AG04449 (cell line): ENCODE measurements at places on chromosomes 7 and 10.

DNA sequence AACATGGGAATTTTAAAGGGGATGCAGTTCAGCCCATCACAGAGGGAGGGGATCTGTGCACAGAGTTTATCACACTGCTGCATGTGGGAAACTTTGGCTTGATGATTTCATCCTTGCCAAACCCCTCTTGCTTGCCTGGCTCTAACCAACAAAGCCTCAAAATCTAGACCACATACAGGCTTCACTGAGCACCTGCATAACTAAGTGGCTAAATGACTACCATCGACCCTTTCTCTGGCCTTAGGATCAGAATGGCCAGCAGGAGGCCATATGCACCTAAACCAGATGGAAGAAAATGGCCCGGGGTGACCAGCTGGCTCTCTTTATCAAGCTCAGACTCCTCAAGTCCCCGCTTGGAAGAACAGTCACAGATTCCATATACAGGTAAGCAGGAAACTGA lies 15.6 kb upstream of the ZNF25 start:
- no peak for DNase-seq

DNA sequence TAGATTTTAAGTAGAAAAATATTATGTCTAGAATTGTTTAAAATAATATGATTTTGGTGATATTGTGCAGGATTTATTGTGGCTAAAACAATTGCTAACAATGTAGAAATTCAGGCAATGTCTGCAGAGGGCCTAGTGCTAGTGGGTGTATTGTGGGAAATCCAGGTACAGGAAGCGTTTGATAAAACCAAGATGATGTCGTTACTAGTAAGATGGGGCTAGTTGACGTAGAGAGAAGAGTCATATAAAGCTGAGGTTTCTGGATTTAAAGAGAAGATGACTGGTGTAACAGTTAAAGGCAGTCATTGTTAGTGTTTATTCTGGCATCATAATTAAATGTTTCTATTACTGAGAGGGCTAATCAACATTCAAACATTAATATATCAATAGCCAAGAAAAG lies 43.5 kb downstream of the ADK start:
- no peak for DNase-seq

DNA sequence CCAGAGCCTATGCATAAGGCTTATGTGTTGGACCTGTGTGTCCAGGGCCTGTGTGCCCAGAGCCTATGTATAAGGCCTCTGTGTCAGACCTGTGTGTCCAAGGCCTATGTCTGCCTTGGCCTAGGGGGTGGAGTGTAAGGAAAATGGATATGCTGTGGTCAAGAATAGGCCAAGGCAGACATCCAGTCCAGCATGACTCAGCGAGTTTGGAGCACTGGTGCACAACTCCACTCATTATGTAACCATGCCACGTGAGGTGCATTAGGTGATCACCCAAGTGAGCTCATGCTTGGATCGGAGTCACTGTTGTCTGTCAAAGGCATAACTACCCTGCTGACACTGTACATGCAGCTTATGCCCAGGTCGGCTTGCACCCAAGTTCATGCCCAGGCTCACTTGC lies 238.9 kb downstream of the CACNA2D1 start:
- no peak for DNase-seq

- DNase-seq = no peak
Measured at GRCh38 chr10:29081951-29082685, 206.8 kb upstream of the LYZL1 start.

- no peak for DNase-seq
Measured at GRCh38 chr10:128400564-128400963, 274.3 kb upstream of the MKI67 start.

DNA sequence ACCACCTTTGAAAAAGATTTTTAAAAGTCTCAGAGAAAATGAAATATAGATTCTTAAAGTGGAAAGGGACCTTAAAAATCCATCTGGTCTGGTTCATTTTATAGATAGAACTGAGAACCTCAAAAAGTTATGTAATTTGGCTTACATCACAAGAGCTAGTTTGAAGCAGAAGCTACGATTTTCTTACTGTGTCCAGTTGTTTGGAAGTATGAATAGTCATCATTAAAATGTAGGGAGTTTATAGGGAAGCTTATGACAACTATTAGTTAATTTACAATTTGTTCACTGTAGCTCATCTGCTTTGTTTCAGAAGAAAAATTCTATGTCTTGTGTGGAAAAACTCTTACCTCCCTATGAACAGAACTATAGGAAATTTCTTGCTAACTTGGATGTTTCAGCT lies 26.9 kb downstream of the ZEB1 start:
- DNase-seq = no peak

DNA sequence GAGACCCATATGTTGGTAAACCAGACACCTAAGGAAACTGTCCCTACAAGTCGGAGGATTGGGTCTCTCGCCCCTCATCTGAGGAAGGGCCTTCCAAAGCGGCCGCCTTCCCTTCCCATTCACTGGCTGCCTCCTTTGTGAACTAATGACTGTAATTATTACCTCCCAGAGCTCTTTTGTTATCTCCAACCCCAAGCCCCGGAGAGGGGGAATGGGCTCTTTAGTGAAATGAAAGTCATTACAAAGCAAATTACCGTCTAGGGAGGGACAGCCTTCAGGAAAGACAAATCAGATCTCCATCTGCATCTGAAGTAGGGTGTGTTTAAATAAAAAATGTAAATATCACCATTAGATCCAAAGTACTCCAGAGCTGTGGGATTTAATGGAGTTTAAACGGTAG lies 2.6 kb upstream of the GAD2 start:
- DNase-seq = no peak

GRCh38 chr10:44881649-44882048 lies 29.5 kb upstream of the TMEM72 start:
- DNase-seq = no peak

DNA sequence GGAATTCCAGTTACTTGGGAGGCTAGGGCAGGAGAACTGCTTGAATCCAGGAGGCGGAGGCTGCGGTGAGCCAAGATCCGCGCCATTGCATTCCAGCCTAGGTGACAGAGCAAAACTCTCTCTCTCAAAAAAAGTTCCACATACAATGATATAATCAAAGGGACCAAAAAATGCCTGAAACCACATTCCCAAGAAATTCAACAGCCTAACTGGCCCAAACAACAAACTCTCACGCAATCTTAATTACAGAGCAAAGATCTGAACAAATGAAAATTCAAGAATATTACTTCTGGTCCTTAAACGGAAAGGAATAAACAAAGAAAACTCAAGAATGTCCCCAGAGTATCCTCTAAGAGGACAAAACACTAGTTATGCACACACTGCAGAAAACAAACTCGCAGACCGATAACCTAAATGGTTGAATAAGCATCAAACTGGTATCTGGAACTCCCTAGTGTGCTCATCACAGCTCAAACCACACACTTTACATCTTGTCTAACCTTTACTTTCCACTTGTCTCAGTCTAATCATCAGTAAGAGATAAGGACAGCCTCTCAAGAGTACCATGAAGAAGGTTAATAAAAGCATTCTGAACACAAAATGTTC lies 3.7 kb downstream of the OGA start:
- no peak for DNase-seq

- no peak for DNase-seq
Measured at GRCh38 chr10:126387931-126388911, at the start of gene ADAM12. TSS of gene ADAM12 (minus strand) at chr10:126388477. CDS start at chr10:126388145, 332 bp downstream.

- DNase-seq = peak; percentile 97
Measured at GRCh38 chr7:40986351-40986873, 716.5 kb downstream of the INHBA start.

GRCh38 chr7:140641524-140642195 lies 1.0 kb upstream of the DENND2A start:
- DNase-seq = no peak

DNA sequence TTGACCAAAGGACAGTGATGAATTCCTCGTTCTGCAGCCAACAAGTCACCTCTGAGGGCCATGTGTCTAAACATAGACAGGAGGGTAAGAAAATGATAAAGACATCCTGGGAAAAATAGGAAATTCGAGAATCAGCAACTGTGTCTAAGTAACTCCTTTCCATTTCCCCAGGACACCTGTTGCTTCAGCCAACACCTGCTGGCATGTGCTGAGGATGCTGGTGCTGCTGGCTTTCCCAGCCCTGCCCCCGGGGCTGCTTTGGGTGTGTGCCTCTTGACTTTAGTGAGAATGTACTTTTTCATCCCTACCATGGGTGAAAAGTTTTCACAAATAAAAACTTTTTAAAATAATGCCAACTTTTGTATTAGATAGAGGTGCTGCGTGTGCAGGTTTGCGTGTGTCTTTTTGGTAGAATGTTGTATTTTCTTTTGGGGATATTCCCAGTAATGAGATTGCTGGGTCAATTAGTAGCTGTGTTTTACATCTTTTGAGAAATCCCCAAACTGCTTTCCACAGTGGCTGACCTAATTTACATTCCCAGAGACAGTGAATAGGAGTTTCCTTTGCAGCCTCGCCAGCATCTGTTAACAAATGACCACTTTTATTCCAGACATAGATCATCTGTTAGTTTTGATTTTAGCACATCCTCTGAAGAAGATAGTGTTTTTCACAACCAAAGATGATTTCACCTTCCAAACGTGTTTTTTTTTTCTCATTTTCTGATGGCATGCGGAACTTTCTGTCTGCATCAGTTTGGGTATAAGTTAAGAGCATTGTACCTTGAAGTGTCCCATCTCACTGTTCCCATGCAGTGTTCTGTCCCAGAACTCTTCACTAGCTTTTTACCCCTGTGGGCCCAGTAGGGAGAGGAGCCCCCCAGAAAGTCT lies 104.2 kb upstream of the ACBD5 start:
- DNase-seq = no peak

- no peak for DNase-seq
Measured at GRCh38 chr7:10998996-10999757, 25.5 kb downstream of the PHF14 start.

- DNase-seq = no peak
Measured at GRCh38 chr7:150945853-150946420, 32.2 kb downstream of the KCNH2 start.

GRCh38 chr7:29915481-29916215 lies 74.0 kb downstream of the SCRN1 start:
- DNase-seq = no peak

- no peak for DNase-seq
Measured at GRCh38 chr7:24705461-24705954, 51.8 kb downstream of the GSDME start.

- DNase-seq = no peak
Measured at GRCh38 chr10:79360499-79361342, 13.5 kb downstream of the PPIF start.

- DNase-seq = no peak
Measured at GRCh38 chr7:92292981-92293380, 47.2 kb downstream of the ANKIB1 start.

DNA sequence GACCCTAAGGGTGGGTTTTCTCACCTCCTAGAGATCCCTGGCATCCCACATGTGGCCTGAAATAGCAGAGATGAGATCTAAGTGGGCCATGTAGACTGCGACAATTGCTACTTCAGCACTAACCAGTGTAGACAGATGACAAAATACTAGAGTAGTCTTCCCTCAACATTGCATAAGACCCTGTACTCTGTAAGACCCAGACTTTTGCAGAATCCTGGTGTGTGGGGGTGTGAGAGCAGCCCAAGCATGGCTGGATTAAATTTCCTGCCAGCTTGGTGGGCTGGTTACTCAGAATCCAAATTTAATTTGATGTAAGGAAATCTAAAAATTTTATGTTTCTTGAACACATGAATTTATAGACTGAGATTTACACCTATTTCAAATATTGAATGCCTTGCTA lies 88.3 kb downstream of the ZNF365 start:
- no peak for DNase-seq

DNA sequence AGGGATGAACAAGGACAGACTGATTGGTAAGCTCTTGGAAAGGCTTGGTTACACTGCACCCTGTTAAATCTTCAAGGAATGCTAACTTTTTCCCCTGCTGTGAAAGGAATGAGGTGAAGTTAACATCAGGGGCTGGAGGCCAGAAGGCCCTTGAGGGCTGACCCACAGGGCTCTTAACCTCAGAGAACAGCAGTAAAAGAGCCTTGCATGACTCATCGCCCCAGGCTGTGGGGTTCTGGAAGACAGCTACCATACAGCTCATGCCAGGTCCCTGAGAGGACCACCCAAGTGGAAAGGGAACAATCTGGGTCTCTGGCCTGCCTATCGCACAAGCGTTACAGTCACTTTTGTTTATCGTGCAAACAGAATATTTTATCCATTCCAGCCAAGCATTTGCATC lies 54.4 kb downstream of the CYP2C9 start:
- no peak for DNase-seq

- no peak for DNase-seq
Measured at GRCh38 chr10:124176349-124177179, 83.2 kb upstream of the CHST15 start.

- DNase-seq = no peak
Measured at GRCh38 chr10:110361800-110362456, 57.2 kb upstream of the SMNDC1 start.

- DNase-seq = peak; percentile 16
Measured at GRCh38 chr10:27390681-27391080, 113.4 kb upstream of the RAB18 start.

- DNase-seq = no peak
Measured at GRCh38 chr10:97651773-97652172, 11.3 kb downstream of the PI4K2A start.

GRCh38 chr10:109374215-109374614 lies 549.1 kb downstream of the XPNPEP1 start:
- peak; percentile 34 for DNase-seq

DNA sequence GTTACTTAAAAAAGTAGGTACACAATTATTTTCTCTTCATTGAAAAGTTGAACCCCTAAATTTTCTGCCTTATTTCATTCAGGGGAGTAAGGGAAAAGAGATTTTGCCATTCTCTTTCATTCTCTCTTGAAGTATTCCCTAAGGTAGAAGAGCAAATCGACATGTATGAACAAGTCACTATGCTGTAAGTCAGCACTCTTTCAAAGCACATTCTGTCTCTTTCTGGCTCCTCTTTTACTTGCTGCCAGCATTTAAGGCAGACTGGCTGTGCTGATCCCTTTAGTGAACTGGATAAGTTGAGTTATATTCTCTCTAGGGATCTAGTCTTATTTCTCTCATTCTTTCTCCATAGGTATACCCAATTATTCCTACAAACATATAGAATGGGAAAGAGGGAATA lies 222.3 kb upstream of the ZWINT start:
- DNase-seq = no peak

- no peak for DNase-seq
Measured at GRCh38 chr10:5835446-5836095, 22.3 kb upstream of the GDI2 start.

GRCh38 chr10:10792681-10793080 lies 225.0 kb upstream of the CELF2 start:
- DNase-seq = peak; percentile 74

DNA sequence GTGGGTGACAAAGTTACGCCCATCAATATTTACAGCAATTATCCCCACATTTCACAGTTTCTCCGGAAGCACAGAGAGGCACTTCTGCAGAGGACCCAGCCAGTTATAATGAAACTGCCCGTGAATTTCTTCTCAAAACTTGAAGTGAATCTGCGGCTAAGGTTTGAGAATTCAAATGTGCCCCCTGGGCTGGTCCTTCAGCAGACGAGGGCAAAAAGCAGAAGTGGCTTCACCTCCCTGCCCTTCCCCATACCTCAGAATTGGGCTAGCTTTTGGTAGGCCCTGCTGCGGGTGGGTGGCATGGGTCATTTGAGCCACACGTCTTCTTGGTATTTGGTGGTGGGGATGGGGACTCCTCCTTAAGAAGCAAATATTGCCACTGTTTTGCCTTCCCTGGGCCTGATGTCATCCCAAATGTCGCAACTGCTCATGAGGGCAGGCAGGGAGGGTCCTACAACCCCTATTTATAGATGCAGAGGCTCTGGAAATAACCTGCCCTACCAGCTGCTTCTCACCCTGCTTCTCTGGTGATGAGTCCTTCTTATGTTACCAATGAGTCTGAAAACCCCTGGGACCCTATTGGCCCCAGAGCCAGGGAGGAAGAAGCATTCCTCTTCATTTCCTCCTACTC lies 16.6 kb upstream of the WDFY4 start:
- no peak for DNase-seq
